ENCODE measurements at places on chromosomes 6 and 20. TPM values are rescaled to one million over a fixed set of nuclear protein-coding genes. Genes with fewer than 3 reads are reported as not detected.

Gene PRICKLE4
- 12.1 TPM for total RNA-seq

DNA sequence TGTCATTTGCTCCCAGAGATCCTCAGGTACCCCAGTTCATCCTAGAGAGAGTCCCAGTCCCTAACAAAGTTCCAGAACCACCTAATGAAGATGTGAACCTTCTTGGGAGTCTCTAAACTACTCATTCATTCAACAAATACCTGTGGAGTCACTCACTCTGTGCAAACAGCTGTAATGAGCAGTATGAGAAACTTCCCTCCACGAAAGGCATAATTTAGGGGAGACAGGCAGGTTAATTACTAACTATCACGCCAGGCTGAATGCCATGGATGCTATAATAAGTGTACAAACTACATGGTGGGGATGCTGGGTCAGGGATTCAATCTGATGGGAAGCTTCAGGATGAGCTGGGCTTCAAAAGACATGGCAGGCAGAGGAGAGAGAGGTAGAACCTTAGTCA is 70.1 kb upstream of the AFDN start:
- DNase-seq, result no peak

DNA sequence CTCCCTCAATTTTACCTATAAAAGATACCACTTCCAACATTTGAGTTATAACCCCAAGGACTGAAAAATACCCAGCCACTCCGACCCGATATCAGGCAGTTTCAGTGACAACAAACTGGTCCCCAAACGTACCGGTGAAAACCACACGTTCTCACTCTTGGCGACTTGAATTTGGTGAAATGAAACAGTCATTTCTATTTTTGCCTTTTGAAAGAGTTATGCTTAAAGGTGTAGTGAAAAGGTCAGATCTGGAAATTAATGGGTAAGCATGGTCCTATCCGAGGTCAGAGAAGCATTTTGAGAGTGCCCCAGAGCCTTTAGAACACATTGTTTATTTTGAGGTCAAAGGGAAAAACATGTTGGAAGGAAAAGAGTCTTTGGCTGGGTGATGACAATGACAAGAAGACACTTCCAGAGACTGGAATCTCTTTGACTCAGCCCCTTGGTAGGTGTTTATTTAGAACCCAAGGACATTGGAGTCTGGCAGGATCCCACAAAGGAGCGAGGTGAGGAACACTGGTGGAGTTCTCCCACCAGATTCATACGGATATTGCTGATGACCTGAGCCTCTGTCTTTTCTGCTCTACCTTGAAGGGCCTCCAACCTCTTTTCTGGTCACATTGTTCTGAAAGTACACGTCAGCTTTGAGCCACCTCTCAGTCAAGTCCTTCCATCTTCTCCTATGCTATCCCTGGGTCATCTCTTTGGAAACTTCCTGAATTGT is 235.0 kb downstream of the GMPR start:
- no peak for DNase-seq

DNA sequence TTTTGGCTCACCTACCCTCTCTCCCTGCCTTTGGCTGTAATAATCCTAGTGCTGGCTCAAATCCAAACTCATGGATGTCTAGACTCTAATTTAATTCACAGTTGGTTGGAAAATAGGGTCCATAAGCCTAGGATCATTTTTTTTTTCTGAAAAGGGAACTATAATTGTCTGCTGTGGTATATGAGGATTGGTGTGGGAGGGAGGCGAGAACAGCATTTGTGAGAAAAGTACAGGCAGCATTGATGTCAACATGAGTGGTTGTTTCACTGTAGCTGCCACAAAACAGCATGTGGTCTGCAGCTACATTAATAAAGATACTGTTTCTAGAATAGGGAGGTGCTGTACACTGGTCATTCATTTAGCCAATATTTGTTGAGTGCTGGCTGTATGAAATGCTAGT is 18.6 kb upstream of the POLR1H start:
- no peak for DNase-seq

- DNase-seq, result peak; percentile 60
Measured at GRCh38 chr6:41546866-41547798, 951 bp downstream of the FOXP4 start.

DNA sequence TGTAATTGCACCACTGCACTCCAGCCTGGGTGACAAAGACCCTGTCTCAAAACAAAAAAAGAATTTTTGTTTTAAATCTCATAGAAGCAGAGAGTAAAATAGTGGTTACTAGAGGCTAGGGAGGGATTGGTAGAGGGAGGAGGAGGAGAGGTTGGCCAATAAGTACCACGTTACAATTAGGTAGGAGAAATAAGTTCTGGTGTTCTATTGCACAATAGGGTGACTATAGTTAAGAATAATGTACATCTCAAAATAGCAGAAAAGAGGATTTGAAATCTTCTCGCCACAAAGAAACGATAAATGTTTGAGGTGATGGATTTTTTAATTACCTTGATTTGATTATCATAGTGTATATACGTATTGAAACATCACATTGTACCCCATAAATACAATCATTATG is 27.1 kb upstream of the TOP1 start:
- no peak for DNase-seq

GRCh38 chr20:4289875-4290274 is 274.5 kb upstream of the RNF24 start:
- no peak for DNase-seq
